ENCODE measurements at places on chromosomes 2 and 18.

DNA sequence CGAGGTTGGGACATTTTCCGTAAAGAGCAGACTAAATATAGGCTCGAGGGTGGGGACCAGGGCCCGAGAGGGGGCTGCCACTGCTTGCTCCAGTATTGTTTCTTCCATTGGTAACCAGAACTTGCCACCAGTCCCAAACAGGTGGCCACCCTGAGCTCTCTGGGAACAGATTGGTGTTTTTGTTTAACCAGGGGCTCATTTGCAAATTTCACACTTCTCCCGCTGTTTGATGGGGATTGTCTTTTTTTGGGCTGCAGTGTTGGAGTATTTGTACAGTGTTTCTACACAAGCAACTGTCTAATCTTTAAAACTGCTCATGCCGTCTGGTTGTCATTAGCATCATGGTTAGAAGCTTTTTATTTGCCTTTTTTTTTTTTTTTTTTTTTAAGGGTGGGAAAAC, 8.5 kb downstream of the AGAP1 start:
- DNase-seq, result no peak

DNA sequence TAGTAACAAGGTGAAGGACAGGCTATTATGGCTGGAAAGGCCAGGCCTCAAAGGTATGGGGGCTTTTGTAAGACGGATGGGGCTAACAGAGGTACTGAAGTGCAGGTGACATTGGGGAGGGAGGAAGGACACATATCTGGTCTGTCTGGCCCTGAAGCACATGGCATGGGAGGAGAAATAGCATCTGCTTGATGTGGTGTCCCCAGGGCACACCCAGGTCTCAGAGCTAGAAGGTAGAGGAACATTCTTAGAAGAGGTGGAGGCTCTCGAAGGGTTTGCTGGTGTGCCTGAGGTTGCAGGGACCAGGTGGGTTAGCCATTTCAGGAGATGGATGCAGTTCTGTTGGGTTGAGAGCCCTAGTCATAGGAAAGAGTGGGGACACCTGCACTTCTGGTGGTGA, 9.5 kb downstream of the RALB start:
- DNase-seq, result no peak

GRCh38 chr2:240646900-240647502, 21.7 kb downstream of the GPR35 start:
- DNase-seq, result no peak

DNA sequence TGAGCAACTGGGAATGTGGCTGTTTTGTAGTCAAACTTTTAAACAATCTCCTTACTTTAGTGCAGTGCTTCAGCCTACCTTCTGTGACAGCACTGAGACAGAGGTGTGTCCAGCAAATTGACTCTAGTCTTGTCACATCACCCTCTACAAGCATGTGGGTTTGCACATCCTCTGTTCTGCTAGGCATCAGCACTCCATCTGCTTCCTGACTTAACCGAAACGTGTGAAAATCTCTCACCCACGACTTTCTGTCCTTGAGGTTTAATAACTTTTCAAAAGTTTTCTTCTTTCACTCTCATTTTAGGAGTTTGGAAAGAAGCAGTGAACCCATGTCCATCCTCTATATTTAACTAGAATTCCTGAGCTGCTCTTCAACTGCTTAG, 42.6 kb downstream of the TTR start:
- no peak for DNase-seq

DNA sequence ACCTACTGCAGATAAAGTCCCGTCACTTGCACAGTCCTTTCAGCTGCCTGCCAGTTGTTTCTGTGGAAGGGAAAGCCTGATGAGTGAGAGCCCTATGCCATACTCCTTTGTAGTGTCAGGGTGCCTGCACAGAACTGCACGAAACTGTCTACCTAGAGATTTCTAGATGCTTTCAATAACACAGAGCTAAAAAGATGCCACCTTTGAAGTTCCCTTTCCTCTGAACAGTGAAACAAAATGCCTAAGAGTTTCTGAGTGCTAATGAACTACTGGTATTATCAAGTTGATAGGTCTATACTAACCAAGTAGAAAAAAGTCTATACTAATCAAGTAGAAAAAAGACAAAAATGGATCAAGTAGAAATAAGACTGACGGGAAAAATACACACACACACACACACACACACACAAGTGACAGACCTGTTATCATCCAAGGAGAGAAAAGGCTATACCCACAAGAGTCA, 79.0 kb downstream of the TLK1 start:
- no peak for DNase-seq

- no peak for DNase-seq
Observed at GRCh38 chr2:105674401-105674800, 70.3 kb upstream of the NCK2 start.

DNA sequence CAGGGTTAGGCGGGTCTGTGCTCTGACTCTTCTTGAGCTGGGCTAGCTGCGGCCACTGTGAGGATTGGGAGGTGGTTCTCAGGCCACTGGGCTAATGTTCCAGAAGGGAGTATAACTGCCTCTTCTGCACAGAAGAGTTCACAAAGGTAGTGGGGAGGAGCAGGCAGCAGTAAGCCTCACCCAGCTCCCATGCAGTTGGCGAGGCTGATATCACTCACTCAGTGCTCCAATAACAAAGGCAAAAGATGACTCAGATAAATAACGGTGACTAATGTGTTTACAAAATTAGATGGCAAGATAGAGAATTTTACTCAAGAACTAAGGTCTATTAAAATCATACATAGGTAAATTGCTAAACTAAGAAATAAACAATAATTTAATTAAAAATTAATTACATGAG, 174.2 kb upstream of the TMEM200C start:
- no peak for DNase-seq

DNA sequence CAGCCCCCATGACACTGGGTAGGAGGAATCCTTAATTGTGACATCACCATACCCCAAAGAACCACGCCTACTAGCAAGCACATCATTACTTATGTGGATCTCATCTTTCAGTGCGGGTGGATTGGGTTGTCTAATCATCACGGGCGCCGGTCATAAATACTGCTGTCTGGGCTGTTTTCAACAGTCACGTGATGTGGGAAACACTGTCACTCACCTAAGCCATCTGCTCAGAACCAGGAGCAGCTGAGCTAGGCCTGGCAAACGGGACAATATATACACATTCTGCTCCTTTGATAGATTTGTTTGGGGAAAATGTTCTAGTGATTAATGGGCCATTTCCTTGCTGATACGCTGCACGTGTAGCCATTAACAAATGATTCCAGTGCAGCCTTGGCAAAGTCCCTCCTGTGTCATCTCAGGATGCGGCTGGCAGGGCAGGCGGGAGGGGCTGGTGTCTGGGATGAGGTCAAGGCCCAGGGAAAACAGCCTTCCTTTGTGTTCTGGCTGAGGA, 145.9 kb upstream of the COPS8 start:
- peak; percentile 48 for DNase-seq

GRCh38 chr18:49921318-49921985, 108.1 kb upstream of the ACAA2 start:
- no peak for DNase-seq

DNA sequence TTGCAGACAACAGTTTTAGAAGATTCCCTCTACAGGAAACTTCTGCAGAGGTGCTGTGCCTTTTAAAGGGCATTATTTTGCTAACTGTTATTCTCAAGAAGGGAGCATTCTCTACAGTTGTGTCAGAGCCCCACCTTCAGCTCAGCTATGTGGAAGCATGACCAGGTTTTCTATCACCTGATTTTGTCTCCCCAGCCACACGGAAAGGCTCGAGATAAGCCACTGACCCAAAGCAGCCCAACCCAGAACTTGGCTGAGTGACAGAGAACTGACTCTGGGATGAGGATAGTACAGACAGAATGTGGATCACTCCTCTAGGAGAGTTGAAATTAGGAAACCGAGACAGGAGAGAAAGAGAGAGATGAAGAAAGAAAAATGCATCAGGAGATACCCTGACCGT, 10.7 kb downstream of the COL4A4 start:
- no peak for DNase-seq

- no peak for DNase-seq
Observed at GRCh38 chr2:72638600-72639211, 187.1 kb downstream of the EXOC6B start.

GRCh38 chr2:150211164-150211631, 276.3 kb downstream of the RND3 start:
- DNase-seq, result no peak

- no peak for DNase-seq
Observed at GRCh38 chr2:107760620-107761364, 65.9 kb upstream of the RGPD4 start.

GRCh38 chr2:3107567-3107966, 270.1 kb downstream of the EIPR1 start:
- DNase-seq, result no peak

GRCh38 chr2:67702937-67703336, 305.8 kb downstream of the ETAA1 start:
- no peak for DNase-seq

GRCh38 chr18:45751766-45752165, 27.8 kb downstream of the SLC14A1 start:
- no peak for DNase-seq

- no peak for DNase-seq
Observed at GRCh38 chr2:187481543-187481942, 33.5 kb upstream of the CALCRL start.

- DNase-seq, result no peak
Observed at GRCh38 chr2:170533156-170533555, 182.0 kb upstream of the SP5 start.

GRCh38 chr18:71252351-71252865, 963.6 kb downstream of the SOCS6 start:
- no peak for DNase-seq

- no peak for DNase-seq
Observed at GRCh38 chr2:235382601-235383000, 111.2 kb upstream of the AGAP1 start.

GRCh38 chr2:74083750-74084149, 64.0 kb downstream of the BOLA3 start:
- no peak for DNase-seq

- peak; percentile 15 for DNase-seq
Observed at GRCh38 chr2:26572591-26572990, 68.6 kb downstream of the CIB4 start.

Data from glutamatergic neuron (in vitro differentiated cells).